WTC11 (cell line): ENCODE measurements at places on chromosomes 1 and 21.

- no peaks in the 10 kb centered on the region for H3K4me1 ChIP-seq
- H3K4me3 ChIP-seq = no peak overlapping the region
- no peak overlapping the region for H3K27ac ChIP-seq
- peaks cover 7% of the 10 kb centered on the region for H3K36me3 ChIP-seq
- DNase-seq = no peak
- H3K27me3 ChIP-seq = peaks cover 6% of the 10 kb centered on the region
Observed at GRCh38 chr1:25113086-25113485, 119.2 kb downstream of the SYF2 start.

GRCh38 chr1:177933881-177934280 is 36.0 kb downstream of the SEC16B start:
- H3K4me1 ChIP-seq = peaks cover 6% of the 10 kb centered on the region
- no peak for DNase-seq
- no peaks in the 10 kb centered on the region for H3K27me3 ChIP-seq

DNA sequence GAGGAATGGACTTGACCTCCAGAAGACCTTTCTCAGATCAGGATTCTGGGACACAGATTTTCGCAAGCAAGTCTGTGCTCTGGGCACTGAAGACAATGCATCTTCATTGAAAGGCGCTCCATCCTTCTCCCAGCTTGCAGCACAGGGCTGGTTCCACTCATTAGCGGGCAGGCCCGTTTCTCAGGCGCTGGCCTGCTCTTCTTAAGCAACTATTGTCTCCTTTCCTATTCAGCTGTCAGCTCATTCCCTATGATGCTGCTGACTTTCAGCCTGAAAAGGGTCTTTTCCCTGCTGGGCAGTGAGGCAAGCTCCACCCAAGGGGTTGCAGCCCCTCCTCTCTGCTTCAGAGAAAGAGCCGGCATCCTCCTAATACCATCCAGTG is 91.9 kb upstream of the PLXNA2 start:
- H3K4me1 ChIP-seq = no peaks in the 10 kb centered on the region
- no peak overlapping the region for H3K4me3 ChIP-seq
- H3K36me3 ChIP-seq = no peaks in the 10 kb centered on the region
- no peak for DNase-seq
- H3K27me3 ChIP-seq = peaks cover 9% of the 10 kb centered on the region
- no peak overlapping the region for H3K27ac ChIP-seq

GRCh38 chr1:92026806-92027205 is 3.0 kb upstream of the EPHX4 start:
- no peak overlapping the region for H3K27ac ChIP-seq
- peaks cover 27% of the 10 kb centered on the region for H3K27me3 ChIP-seq
- H3K36me3 ChIP-seq = peaks cover 11% of the 10 kb centered on the region
- peaks cover 11% of the 10 kb centered on the region for H3K4me1 ChIP-seq
- H3K4me3 ChIP-seq = no peak overlapping the region

DNA sequence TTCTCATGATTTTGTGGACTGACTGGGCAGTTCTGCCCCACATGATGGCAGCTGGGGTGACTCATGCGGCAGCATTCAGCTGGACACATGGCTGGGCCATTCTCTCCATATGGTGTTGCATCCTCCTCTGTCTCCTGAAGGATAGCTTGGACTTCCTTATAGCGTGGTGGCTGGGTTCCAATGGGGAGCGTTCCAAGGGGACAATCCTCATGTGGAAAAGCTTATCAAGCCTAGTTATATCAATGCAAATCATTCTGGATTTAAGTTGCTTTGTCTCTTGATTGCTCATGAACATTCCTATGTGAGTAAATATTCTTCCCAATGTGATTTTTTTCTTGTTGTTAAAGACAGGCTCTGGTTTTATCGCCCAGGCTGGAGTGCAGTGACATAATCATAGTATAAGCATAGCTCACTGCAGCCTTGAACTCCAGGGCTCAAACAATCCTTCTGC is 13.2 kb upstream of the SLC2A1 start:
- H3K36me3 ChIP-seq = peaks cover 43% of the 10 kb centered on the region
- peaks cover 30% of the 10 kb centered on the region for H3K4me1 ChIP-seq
- H3K4me3 ChIP-seq = no peak overlapping the region
- no peak for DNase-seq

GRCh38 chr1:246245541-246245940 is 261.5 kb downstream of the SMYD3 start:
- H3K27me3 ChIP-seq = no peaks in the 10 kb centered on the region
- no peak for DNase-seq
- H3K4me3 ChIP-seq = no peak overlapping the region
- no peak overlapping the region for H3K27ac ChIP-seq
- H3K36me3 ChIP-seq = no peaks in the 10 kb centered on the region
- H3K4me1 ChIP-seq = no peaks in the 10 kb centered on the region

DNA sequence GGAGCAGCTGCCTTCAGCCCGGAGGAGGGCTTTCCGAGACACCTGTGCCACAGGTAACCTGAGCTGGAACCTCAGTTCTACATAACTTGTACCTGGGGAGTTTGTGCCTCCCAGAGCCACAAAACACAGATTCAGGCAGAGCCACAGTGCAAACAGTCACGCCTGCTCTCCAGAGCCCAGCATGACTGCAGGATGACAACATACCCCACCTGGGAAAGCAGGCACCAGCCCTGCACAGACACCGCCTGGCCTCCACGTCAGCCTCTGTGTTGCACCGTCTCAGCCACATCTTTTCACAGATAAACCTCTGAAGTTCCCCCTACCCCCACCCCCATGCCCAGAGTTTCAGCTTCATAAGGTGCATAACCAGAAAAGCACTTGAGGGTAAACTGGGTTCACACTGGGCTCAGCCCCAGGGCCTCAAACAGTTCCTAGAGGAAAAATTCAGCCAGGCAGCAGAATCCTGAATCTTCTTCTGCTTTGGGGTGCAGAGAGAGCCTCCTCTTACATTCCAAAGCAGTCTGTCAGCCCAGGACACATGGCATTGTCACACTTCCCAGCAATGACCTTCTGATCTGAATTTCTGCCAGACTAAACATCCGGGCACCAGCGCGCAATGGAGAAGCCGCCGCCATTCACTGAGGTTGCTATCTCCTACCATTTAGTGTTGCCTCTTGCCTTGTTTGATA is 229.5 kb downstream of the TOMM20 start:
- H3K27ac ChIP-seq = no peak overlapping the region
- peaks cover 33% of the 10 kb centered on the region for H3K4me1 ChIP-seq
- DNase-seq = peak; percentile 19
- H3K4me3 ChIP-seq = no peak overlapping the region

- peaks cover 86% of the 10 kb centered on the region for H3K27me3 ChIP-seq
- DNase-seq = peak; percentile 56
- no peak overlapping the region for H3K27ac ChIP-seq
- H3K36me3 ChIP-seq = peaks cover 4% of the 10 kb centered on the region
Observed at GRCh38 chr1:154502744-154503115, 518 bp upstream of the SHE start.

DNA sequence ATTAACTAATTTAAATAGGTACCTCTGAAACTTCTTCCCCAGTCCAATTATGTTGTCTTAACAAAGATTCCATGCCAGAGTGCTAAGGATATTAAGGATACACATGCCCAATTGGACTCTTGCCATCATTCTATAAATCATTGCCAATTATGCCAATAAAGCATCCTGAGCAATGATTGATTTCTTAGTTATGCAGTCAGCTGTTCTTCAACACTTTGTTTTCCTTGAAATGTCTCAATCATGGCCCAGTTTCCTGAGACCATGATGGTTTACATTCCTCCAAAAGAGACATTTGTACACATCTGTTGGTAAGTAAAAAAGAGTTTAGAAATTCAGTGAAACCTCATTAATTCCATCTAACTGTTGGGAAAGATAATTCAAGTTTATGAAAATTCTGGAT is 180.4 kb upstream of the PKN2 start:
- H3K4me1 ChIP-seq = peaks cover 6% of the 10 kb centered on the region; the same call in 1 of the 2 replicates
- no peaks in the 10 kb centered on the region for H3K27me3 ChIP-seq
- H3K27ac ChIP-seq = no peak overlapping the region

DNA sequence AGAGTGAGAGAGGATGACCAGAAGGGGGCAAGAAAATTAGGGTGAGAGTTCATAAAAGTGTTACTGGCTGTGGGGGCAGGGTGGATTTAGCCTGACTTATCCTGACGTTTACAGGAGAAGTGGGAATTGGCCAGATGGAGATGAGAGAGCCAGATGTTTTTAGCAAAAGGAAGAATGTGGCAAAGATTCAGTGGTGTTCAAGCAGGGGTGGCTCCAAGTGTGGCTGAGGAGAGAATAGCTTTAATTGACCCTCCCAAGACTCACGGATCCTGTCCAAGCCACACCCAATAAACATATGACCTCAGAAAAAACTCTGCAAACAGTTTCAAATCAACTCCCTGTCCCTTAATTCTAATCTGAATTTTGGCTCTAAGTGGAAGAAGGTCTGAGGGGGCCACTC is 35.2 kb upstream of the EDEM3 start:
- no peaks in the 10 kb centered on the region for H3K27me3 ChIP-seq
- no peak for DNase-seq
- H3K36me3 ChIP-seq = peaks cover 6% of the 10 kb centered on the region
- H3K4me3 ChIP-seq = no peak overlapping the region
- peaks cover 7% of the 10 kb centered on the region for H3K4me1 ChIP-seq

- H3K27ac ChIP-seq = no peak overlapping the region
- no peak overlapping the region for H3K4me3 ChIP-seq
- no peaks in the 10 kb centered on the region for H3K27me3 ChIP-seq
- peaks cover 6% of the 10 kb centered on the region for H3K4me1 ChIP-seq
- no peak for DNase-seq
Observed at GRCh38 chr1:233505130-233505529, 108.8 kb upstream of the KCNK1 start.

GRCh38 chr1:109369167-109369746 is 28.5 kb downstream of the SORT1 start:
- H3K27me3 ChIP-seq = no peaks in the 10 kb centered on the region
- peaks cover 23% of the 10 kb centered on the region for H3K36me3 ChIP-seq
- DNase-seq = no peak
- no peak overlapping the region for H3K4me3 ChIP-seq

DNA sequence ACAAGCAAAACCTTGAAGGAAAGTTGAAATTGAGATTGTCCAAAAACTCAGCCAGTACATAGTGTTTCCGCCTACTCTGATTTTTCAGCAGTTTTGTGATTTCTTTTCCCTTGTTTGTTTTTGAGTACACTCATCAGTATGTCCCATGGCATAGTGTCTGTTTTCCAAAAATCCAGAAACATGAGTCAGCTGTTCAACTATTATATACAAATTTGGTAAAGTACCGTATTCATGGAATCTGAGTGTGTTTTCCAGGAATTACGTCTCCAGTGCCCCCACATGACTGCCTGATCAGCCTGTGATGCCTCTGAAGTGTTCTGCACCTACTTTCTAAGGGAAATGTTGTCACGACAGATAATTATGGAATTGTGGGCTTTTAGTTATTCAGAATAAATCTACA is 186.8 kb downstream of the LTN1 start:
- no peak overlapping the region for H3K27ac ChIP-seq
- 0 out of 2 replicates have a peak, but pooled peaks cover 4% of the 10 kb centered on the region for H3K4me1 ChIP-seq
- no peak overlapping the region for H3K4me3 ChIP-seq
- no peaks in the 10 kb centered on the region for H3K27me3 ChIP-seq
- DNase-seq = no peak
- no peaks in the 10 kb centered on the region for H3K36me3 ChIP-seq

GRCh38 chr1:217569021-217569420 is 61.9 kb downstream of the GPATCH2 start:
- H3K27me3 ChIP-seq = no peaks in the 10 kb centered on the region
- no peaks in the 10 kb centered on the region for H3K36me3 ChIP-seq
- no peak overlapping the region for H3K27ac ChIP-seq
- no peak for DNase-seq

- H3K4me1 ChIP-seq = peaks cover 6% of the 10 kb centered on the region
- no peak overlapping the region for H3K4me3 ChIP-seq
- no peaks in the 10 kb centered on the region for H3K36me3 ChIP-seq
- H3K27me3 ChIP-seq = no peaks in the 10 kb centered on the region
- H3K27ac ChIP-seq = peak overlapping the region; percentile 7
Observed at GRCh38 chr1:171852272-171852671, 11.0 kb downstream of the DNM3 start.

GRCh38 chr1:52848423-52848822 is 5.9 kb downstream of the ZYG11A start:
- peaks cover 14% of the 10 kb centered on the region for H3K27me3 ChIP-seq
- peaks cover 6% of the 10 kb centered on the region for H3K4me1 ChIP-seq
- H3K27ac ChIP-seq = no peak overlapping the region
- DNase-seq = no peak
- no peaks in the 10 kb centered on the region for H3K36me3 ChIP-seq
- H3K4me3 ChIP-seq = no peak overlapping the region

DNA sequence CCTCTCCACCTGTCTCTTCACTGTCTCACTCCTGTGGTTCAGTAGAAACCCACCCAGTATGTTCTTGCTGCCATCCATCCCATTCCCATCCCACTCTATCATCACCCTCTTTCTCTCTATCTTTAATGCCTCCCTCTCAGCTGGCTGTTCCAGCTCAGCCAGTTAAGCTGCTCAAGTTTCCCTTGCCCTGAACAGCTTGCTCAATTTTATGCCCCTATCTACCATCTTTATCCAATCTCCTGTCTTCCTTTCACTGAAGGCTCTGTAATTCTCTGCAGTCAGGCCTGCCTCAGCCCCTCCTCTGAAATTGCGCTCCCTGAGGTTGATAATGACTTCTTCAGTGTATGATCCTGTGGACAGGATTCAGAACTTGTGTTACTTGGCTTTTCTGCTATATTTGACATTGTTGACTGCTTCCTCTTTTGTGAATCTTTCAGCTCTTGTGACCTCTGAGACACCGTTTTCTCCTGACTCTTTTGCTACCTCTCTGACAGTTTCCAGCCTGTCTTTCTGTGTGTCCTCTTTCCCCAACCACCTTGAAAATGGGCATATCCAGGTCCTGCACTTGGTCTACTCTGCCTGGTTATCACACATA is 13.9 kb upstream of the BCAR3 start:
- H3K27ac ChIP-seq = no peak overlapping the region
- H3K27me3 ChIP-seq = no peaks in the 10 kb centered on the region
- H3K4me3 ChIP-seq = no peak overlapping the region

- H3K36me3 ChIP-seq = no peaks in the 10 kb centered on the region
- no peaks in the 10 kb centered on the region for H3K27me3 ChIP-seq
- 0 out of 2 replicates have a peak overlapping the region, but pooled peaks have one; percentile 73 for H3K27ac ChIP-seq
Observed at GRCh38 chr21:33674226-33674625, 31.9 kb downstream of the ITSN1 start.
